HFFc6 (cell line): ENCODE measurements at places on chromosomes 4 and X.

DNA sequence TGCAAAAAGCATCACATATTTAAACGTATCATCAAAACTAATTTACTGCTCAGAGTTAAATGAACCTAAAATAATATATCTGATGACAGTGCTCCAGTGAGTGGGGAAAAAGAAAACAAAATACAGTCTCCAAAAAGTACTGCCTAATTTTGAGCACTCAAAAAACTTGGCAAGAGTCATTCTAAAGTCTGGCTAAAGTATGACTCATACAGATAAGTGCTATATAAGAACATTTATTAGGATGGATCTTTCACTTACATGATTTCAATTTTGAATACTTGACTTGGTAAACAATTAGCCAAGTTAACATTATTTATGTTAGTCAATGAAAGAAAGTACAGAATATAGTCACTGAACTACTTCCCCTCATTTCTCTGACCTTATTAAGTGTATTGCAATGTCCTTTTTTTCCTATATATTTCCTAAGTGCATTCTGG, 27.2 kb downstream of the FBXO8 start:
- peak; percentile 33 for DNase-seq

DNA sequence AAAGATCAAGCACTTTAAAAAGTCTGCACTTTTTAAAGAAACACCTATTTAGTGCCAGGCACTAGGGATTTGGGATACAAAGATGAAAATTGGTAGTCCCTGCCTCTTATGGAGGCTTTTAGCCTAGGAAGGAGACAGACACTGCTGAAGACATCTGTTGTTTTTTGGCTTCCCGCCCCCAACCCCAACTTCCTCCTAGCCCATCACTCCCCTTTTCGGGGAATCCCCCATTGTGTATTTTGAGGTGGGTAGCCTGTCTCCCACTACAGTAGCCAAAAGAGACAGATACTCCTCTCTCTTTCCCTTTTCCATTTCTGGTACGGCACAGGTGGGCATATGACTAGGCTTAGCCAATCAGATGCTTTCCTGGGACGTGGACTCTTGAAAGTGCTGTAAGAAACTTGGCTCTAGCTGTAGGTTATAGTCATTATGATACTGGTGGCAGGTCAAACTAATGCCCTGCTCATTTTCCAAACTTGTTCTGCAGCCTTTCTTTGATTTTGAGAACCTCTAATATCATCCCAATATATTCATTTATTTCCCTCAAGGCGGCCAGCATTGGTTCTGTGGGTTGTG, 194.6 kb upstream of the RBPJ start:
- no peak for DNase-seq

- no peak for DNase-seq
Measured at GRCh38 chr4:102878901-102879300, 10.1 kb downstream of the CISD2 start.

- DNase-seq: no peak
Measured at GRCh38 chr4:40596522-40596921, 33.1 kb downstream of the RBM47 start.

GRCh38 chrX:48487362-48487798, 11.4 kb downstream of the FTSJ1 start:
- DNase-seq: peak; percentile 95

GRCh38 chrX:29662101-29662500, 553.3 kb upstream of the MAGEB2 start:
- DNase-seq: peak; percentile 51

GRCh38 chrX:124033821-124034220, 72.3 kb downstream of the STAG2 start:
- peak; percentile 44 for DNase-seq

- no peak for DNase-seq
Measured at GRCh38 chr4:108045687-108046024, 56.0 kb downstream of the HADH start.

DNA sequence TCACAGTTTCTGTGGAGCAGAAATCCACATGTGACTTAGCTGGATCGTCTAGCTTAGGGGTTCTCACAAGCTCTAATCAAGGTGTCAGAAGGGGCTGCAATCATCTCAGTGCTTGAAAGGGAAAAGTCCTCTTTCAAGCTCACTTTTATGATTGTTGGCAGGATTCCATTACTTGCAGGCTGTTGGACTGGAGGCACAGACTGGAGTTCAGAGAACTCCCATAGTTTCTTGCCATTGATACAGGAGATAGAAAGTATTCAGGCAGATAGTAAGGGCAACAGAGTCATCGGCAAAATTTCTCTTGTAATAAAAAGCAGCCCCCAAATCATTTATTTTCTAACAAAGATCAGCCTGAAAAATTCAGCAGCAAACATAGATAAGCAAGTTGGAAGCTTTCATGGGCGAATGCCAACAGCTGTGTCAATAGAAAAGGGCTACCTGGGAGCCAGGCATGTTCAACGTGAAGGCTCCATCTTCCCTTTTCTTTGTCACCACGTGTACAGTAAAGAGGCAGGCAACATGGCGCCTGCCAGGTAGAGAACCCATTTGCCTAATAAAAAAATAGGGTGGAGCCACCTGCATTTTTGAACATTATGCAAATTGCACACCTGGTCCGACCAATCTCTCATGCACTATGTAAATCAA, 64.4 kb downstream of the CXCL13 start:
- no peak for DNase-seq

GRCh38 chr4:108700081-108700757, 49.8 kb downstream of the OSTC start:
- DNase-seq: peak; percentile 5

DNA sequence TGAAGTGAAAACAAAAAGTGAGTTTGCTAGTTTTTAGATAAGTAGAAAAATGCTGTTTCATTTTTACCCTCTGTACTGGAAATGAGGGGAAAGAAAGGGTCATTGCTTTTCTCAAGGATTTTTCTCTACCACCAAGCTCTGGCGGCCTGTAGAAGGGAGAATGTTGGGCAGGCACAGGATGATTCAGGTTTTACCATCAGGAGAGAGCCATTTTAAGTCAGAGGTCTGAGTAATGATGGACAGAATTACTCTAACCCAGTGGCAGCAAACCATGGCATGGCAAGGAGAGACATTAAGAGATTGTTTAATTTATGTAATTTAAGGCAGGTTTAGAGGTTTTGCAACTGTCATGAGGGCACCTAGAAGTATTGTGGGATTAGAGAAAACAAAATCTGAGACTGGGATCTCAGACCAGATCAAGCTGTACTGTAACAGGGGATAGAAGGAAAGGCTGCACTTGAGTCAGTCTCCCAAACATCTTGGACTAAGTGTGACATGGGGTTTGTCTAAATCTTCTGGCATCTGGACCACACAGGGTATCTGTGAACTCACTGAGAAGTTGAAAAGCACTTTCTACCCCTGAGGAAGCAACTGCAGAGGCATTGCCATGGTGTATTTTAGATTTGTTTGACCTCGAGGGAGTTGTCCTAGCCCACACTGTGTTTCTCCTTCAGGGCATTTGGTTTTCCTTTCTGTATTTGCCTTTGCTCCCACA, 81.6 kb downstream of the BANK1 start:
- no peak for DNase-seq

- peak; percentile 72 for DNase-seq
Measured at GRCh38 chr4:74503580-74503979, 58.6 kb downstream of the AREG start.

DNA sequence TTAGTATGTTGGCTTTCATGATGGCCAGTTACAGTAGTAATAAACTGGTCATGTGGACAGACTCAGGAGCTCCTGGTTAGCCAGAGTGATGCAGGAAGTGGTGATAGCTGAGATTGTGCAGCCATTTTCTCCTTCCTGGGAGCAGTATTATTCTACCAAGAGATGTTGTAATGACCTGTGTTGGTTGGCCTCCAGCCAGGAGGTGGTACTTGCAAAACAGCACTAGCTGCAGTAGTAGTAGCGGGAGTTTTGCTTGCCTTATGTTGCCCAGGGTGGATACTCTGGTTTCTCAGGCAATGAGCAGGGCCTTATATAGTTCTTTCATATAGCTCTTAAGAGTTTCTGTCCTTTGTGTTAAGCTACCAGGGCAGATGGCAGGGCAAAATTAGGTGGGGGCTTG, 998.8 kb downstream of the GLUD2 start:
- DNase-seq: no peak

DNA sequence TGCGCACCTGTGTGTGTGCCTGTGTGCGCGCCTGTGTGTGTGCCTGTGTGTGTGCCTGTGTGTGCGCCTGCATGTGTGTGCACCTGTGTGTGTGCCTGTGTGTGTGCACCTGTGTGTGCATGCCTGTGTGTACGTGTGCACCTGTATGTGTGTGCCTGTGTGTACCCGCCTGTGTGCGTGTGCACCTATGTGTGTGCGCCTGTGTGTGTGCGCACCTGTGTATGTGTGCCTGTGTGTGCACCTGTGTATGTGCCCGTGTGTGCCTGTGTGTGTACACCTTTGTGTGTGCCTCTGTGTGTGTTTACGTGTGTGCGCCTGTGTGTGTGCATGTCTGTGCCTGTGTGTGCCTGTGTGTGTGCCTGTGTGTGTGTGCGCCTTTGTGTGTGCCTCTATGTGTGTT, 33.5 kb downstream of the ZFP42 start:
- DNase-seq: no peak

DNA sequence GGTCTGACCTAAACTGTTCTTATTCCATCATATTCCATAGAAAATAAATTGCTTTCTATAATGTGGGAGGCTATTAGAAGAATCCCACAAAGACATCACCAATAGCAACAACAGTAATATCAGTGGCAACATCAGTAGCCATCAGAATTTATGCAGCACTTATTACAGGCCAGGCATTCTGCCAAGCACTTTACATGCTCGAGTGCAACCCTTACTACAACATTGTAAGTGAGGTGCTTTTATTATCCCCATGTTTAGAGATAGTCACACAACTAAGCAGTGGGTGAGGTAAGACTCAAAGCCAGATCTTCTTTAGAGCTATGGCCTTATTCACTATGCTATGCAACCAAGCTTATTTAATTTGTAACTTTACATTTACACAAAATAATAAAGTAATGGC, 317.1 kb upstream of the BMP3 start:
- DNase-seq: no peak

- no peak for DNase-seq
Measured at GRCh38 chr4:13626492-13627177, 890 bp downstream of the BOD1L1 start.

GRCh38 chr4:123449362-123449761, 52.8 kb downstream of the SPRY1 start:
- DNase-seq: no peak

GRCh38 chrX:38961936-38962335, 160.7 kb downstream of the MID1IP1 start:
- no peak for DNase-seq

GRCh38 chr4:8700531-8700930, 108.0 kb downstream of the CPZ start:
- no peak for DNase-seq

- no peak for DNase-seq
Measured at GRCh38 chr4:92172203-92172602, 131.6 kb upstream of the GRID2 start.

DNA sequence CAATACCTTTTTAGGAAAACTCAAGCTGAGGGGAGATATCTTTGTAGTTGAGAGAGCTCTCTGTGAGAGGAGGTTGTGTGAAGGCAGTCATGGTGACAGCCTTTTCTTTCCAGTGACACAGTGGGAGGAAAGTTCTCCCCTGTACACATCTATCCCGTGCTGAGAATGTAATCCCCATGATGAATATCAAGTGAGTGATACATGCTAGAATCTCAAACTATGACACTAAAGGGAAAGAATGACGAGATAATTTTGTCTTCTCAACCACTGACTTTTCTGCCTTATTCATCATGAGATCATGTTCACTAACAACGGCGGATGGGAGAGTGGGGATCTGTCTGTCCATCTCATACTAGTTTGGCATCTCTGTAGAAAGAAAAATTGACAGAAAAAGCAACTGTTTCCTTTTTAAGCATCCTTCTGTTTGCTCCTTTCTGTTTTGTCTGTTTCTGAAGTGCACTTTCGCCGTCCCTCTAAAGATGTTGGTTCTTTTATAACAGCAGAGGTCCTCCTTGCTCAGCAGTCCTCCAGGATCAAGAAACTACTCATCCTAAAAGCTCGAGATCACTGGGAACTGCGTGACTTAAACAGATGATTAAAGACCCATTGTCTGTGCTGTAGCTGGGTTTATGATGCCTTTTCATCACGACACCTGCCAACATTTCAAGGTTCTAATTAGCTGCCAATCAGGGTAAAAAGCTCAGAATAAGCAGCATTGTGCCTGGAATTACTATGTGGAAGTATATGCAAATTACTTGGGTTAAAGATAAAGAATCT, 137.6 kb downstream of the DCK start:
- DNase-seq: peak; percentile 85

- DNase-seq: peak; percentile 78
Measured at GRCh38 chr4:154124539-154125255, 335.8 kb upstream of the SFRP2 start.

DNA sequence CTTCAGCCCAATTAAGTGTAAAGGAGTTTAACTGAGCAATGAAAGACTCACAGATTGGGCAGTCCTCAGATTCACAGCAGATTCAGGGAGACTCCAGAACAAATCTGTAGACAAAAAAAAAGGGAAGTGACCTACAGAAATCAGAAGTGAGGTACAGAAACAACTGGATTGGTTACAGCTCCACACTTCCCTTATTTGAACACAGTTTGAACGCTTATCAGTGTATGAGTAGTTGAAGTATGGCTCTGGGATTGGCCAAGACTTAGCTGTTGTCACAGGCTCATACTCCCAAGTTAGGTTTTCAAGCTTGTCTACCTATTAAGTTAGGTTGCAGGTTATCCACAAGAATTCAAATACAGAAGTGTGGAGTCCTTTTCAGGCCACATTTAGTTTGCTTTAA, 112.4 kb upstream of the ELOVL6 start:
- no peak for DNase-seq

GRCh38 chrX:45143455-45143854, 57.2 kb downstream of the DIPK2B start:
- DNase-seq: no peak

DNA sequence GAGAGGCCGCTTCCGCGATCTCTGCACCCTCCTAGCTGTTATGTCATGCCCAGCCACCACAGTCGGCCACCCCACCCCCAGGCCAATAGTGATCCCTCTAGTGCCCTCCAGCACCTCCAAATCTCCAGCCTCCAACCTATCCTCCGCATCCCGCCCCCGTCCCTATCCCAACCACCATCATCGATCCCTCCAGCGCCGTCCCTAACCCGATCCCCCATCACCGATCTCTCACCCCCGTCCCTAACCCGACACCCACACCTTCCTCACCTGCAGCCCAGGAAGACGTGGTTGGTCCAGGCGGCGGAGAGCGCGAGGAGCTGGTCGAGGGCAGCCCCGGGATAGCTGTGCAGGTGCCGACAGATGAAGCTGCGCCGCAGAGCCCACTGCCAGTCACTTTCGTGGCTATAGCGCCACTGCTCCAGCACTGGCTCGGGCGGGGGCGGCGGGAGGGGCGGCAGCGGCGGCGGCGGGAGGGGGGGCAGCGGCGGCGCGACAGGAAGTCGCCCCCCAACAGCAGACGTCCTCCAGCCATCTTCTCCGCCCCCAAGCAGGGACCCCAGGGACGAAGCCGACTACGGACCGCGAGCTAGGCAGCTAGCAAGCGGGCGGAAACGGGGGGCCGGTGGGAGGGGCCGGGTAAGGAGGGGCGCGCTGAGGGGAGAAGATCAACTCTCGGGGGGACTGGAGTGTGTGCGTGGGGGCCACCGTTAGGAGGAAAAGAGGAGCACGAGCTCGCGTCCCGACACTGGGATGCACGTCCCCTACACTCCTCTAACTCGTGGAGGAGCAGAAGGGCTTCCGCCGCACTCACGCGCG, 552 bp downstream of the NKRF start:
- DNase-seq: no peak
